Esophagus mucosa (tissue), 1 donor: ENCODE measurements at places on chromosomes 1 and 21. TPM values are rescaled to one million over a fixed set of nuclear protein-coding genes. Genes with fewer than 3 reads are reported as not detected.

SLAMF9 gene
- 0.28 TPM for total RNA-seq

DNA sequence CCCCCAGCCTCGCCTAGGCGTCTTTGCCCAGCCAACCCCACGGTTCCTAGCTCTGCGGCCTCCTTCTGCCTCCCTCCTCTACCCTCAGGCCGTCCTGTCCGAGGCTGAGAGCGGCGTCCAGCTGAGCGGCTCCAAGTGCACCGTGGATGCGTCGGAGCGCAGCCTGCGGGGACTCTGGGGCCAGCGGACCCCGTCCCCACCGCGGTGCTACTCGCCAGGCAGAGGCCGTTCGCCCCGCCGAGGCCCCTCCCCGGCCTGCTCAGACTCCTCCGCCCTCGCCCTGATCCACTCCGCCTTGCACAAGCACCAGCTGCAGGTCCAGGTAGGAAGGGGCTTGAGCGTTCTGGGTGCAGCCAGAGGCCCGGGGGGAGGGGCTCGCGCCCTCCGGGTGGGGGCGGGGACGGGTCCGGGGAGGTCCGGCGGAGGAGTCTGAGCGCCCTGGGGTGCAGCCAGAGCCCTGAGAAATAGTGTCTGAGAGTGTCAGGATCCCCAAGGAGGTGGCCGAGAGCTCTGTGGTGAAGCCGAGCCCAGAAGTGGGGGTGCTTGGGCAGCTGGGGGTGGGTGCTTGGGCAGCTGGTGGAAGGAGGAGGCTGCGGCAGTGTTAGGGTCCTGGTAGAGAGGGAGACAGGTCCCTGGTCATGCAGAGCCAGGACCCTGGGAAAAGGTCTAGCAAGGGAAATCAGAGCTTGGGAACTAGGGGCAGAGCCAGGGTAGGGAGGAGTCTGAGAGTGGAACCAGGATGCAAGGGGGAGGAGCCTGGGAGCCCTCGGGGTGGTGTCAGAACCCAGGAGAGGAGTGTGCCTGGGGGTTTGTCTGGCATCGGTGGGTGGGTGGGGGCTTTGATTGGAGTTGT is 3.2 kb upstream of the NBPF3 start:
- ATAC-seq: peak; percentile 21

DNA sequence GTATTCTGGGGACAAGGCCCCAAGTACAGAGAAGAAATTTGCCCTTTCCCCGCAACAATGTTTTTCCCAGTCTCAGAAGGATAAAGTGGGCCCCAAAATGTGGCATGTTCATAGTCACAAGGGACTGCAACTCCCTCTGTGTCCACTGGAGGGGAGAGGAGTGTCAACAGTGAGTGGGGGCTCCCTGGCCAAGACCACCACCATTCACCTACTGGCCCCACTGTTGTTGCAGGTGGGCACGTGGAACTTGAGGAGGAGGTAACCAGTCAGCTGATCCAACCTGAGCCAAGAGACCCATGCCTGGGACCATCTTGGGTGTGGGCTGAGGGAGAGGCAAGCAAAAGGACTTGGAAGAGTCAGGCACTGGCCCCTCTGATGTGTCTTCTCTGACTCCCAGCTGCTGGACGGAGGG is 777 bp downstream of the NUDT17 start:
- peak; percentile 56 for ATAC-seq

RPE65 gene
- total RNA-seq: not detected

- ATAC-seq: no peak
These were observed 41.5 kb downstream of the SNX7 start for GRCh38 chr1:98702976-98703375.

WLS gene
- 70.8 TPM for total RNA-seq

GRCh38 chr1:165843304-165843703 is 15.9 kb downstream of the UCK2 start:
- no peak for ATAC-seq

- no peak for ATAC-seq
These were observed 119.7 kb downstream of the PROX1 start for GRCh38 chr1:214107322-214108096.

- no peak for ATAC-seq
These were observed 44.4 kb downstream of the HHAT start for GRCh38 chr1:210372931-210373627.

LRP8 gene
- total RNA-seq: 21.0 TPM

KCNQ4 gene
- total RNA-seq: 0.24 TPM

SELENBP1 gene
- 14.0 TPM for total RNA-seq

GRCh38 chr21:24693779-24694178 is 913.5 kb downstream of the MRPL39 start:
- ATAC-seq: no peak

DNA sequence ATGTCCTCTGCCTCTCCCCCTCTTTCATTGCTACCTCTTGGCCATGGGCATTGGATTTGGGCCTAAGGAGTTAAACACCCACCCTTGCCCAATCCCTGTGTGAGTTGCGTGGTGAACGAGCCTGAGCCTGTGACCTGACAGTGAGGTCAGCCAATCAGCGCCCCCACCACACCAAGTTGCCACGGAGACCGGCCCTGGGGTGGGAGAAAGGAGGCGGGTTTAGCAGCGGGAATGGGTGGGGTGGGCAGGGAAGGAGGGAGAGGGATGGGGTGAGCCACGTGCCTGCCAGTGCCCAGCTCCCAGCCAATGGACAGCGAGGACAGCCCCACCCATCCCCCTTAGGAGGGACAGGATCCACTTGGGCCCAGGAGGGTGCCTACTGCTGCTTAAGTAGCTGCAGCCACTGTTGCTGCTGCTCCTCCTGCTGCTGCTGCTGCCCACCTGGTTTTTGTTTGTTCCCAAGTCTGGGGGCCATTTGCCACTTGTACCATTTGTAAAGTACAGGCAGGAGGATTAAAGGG is 9.5 kb downstream of the ZBTB7B start:
- ATAC-seq: peak; percentile 68

DNA sequence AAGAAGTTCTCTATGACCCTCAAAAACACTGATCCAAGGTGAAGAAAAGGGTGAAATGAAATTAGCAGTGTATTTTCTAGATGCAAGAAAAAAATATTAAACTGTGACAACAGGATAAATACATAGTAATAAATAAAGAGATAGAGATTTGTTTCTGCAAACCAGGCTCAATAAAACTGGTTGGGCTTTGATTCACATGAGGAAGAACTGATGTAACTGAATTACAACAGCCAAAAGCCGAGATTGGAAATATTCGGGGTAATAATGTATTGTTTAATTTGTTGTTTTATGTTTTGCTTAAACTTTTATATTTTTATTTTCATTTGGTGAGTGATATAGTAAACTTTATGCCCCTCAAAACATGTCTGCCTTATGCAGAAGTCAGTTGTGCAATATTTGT is 285.0 kb downstream of the BRINP3 start:
- no peak for ATAC-seq

DNA sequence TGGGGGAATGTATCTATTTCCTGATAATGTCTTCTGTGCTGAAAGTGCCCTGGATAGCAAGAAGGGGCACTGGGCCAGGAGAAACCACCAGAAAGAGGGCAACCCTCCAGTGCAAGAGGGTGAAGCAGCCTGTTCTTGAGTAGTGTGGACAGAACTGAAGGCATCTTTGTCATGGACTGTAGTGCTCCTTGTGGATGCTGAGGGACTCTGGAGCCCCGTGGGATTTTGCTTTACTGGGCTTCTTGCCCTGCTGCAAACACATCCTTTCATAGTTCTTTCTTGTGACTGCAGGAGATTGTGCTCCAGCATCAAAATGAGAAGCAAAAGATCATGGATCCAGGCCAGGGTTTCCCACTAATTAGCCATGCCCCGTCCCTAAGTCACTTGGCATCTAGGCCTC is 300.6 kb downstream of the ZNF326 start:
- ATAC-seq: no peak

DNA sequence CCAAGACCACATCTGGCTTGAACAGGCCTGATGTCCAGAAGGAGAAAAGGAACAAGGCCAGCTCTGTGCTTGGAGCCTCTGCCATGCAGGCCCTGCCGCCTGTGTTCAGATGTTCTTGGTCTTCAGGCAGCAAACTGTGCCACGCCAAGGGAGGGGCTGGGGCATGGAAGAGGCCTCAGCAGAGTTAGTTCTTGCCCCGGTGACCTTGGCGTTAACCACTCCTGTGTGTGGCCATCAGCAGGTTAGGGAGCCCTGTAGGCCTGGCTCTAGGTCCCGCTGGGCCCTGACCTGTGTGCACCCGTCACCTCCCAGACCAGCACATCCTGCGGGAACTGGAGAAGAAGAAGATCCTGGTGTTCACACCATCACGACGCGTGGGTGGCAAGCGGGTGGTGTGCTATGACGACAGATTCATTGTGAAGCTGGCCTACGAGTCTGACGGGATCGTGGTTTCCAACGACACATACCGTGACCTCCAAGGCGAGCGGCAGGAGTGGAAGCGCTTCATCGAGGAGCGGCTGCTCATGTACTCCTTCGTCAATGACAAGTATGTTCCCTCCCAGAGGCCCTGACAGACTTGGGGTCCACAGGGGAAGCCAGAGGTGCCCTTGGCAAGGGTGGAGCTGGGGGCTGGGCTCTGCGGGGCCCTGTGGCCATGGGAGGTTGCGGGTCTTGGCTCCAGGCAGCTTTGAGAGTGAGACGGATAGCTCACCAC is 7.1 kb downstream of the ZC3H12A start:
- ATAC-seq: no peak

LEMD1 gene
- 6.1 TPM for total RNA-seq

- ATAC-seq: no peak
These were observed 186.5 kb upstream of the GALNT2 start for GRCh38 chr1:229880271-229881170.

GRCh38 chr1:22139066-22139594 is 3.8 kb downstream of the WNT4 start:
- no peak for ATAC-seq

CLEC20A gene
- not detected for total RNA-seq

KLHL12 gene
- 21.5 TPM for total RNA-seq

- ATAC-seq: no peak
These were observed 3.4 kb upstream of the GPR89B start for GRCh38 chr1:147924813-147925212.

PRMT6 gene
- 9.0 TPM for total RNA-seq

GRCh38 chr1:162386292-162387225 is 5.0 kb downstream of the C1orf226 start:
- no peak for ATAC-seq

GRCh38 chr1:158112994-158113758 is 67.5 kb upstream of the CD1D start:
- peak; percentile 59 for ATAC-seq

DNA sequence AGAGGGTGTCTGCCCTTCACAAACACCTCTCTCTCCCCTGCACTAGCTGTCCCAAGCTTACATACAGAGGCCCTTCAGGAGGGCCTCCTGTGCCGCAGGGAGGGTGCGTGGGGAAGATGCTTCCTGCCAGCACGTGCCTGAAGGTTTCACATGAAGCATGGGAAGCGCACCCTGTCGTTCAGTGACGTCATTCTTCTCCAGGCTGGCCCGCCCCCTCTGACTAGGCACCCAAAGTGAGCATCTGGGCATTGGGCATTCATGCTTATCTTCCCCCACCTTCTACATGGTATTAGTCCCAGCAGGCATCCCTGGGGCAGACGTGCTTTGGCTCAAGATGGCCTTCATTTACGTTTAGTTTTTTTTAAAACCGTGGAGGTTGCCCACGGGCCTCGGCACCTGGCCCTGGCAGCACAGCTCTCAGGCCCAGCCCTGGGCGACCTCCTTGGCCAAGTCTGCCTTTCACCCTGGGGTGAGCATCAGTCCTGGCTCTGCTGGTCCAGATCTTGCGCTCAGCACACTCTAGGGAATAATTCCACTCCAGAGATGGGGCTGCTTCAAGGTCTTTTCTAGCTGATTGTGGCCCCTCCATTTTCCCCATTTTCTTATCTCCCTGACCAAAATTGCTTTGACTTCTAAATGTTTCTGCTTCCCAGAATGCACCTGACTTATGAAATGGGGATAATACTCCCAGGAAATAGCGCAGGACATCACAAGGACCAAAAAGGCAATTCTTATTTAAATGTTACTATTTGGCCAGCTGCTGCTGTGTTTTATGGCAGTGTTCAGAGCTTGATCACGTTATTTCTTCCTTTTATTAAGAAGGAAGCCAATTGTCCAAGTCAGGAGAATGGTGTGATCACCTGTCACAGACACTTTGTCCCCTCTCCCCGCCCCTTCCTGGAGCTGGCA is 6.1 kb downstream of the NPPA start:
- no peak for ATAC-seq

- ATAC-seq: peak; percentile 97
These were observed 272.2 kb downstream of the TNR start for GRCh38 chr1:175471039-175471800.

DNA sequence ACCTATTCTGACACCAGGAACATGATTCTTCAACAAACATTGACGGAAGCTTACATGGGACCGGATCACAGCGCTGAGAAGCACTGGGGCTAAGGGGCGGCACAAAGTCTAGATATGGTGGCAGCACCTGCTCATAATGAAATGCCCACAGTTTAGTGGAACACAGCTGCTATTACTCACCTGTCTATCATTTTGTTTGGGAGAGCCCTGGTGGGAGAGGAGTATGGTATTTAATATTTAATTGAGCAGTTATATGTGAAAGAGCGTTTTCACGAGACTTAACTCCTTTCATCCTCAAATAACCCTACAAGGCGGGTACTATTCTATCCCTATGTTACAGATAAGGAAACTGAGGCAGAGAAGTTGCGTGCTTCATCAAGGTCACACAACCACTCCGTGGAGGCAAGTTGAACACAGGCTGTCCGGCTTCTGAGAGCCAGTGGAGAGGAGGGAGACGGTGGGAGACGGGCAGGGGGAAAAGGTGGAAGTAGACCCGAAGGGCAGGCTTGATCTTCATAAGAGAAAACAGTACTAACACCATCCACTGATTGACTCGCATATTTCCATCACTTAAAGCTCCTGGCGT is 790 bp upstream of the TSNAX start:
- peak; percentile 7 for ATAC-seq

DNA sequence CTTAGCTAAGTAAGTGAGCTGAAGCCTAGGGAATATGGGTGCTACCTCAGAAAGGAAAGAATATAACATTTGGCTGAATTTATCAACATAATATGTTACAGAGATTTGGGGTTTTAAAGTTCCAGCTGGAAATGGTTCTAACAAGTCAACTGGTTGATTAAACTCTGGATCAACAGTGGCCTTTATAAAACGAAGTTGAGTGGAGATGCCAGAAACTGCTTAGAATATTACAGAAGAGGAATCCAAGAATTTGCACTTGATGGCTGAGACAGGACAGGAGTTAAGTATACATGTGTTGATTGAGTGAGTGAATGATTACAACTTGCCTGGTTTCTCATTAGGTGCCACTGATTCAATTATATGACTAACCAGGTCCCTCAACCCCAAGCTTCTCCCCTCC is 7.4 kb upstream of the ZBTB17 start:
- no peak for ATAC-seq

DNA sequence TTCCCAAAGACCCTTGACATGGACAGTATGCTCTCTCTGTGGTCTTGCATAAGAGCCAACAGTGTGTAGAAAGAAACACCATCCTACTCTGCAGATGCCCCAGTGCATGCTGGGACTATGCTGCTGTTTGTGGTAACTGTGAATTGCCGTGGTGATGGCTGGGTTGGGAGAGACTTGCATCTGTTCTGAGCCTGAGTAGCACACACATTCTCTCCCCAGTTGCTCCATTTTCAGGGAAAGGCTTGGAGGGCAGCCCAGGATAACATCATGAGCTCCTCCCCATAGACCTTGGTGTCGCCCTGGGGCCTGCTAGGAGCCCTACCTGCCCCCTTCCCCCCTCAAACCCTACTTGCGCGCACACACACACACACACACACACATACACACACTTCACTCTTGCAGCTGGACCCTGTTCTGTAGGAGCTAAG is 120.9 kb upstream of the IPO9 start:
- no peak for ATAC-seq
